ENCODE measurements at places on chromosomes 4 and X. TPM values are rescaled to one million over a fixed set of nuclear protein-coding genes. Genes with fewer than 3 reads are reported as not detected.

The CCNG2 gene
- polyA plus RNA-seq: 4.5 TPM

The DCAF8L2 gene
- polyA plus RNA-seq: not detected

The NLGN4X gene
- polyA plus RNA-seq: 0.06 TPM

The CLGN gene
- polyA plus RNA-seq: 8.9 TPM

The ASIC5 gene
- not detected for polyA plus RNA-seq

The ERAS gene
- not detected for polyA plus RNA-seq

GRCh38 chrX:68922013-68922412, 93.2 kb downstream of the EFNB1 start:
- DNase-seq: no peak

DNA sequence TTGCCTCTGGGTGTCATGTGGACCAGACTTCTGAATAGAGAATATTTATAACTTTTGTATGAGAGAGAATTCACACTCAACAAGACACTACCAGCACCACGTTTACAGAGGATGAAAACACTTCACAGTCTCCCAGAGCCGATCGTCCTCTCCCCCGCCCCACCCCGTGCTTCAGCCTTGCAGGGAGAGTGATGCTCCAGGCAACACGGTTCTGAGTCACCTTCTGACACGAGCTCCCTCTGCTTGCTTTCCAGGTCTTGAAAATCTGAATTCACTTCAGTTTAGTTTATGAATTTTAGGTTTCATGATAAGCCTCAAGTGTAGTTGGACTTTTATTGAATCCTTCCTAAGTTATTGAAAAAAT, 59.8 kb downstream of the CPLX1 start:
- no peak for DNase-seq

DNA sequence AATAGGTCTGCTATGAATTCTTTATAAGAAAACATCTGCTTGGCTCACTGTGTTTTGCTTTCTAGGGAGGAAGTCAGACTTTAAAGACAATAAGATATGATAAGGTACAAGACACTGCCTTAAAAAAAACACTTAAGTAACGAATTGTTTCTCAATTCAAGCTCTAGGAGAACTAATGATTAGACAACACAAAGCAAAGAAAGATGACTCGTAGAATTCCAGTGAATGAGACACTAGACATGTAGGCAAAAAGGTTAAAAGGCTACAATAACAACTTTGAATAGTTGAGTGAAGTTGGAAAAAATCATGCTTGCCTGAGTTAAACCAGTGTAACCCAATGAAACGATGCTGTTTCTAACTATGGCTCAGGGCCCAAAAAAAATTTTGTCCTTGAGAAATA, 344.4 kb upstream of the ACTRT1 start:
- DNase-seq: peak; percentile 4

GRCh38 chr4:94290245-94290644, 52.4 kb downstream of the HPGDS start:
- peak; percentile 2 for DNase-seq

GRCh38 chrX:91137883-91138282, 296.8 kb upstream of the PABPC5 start:
- no peak for DNase-seq

DNA sequence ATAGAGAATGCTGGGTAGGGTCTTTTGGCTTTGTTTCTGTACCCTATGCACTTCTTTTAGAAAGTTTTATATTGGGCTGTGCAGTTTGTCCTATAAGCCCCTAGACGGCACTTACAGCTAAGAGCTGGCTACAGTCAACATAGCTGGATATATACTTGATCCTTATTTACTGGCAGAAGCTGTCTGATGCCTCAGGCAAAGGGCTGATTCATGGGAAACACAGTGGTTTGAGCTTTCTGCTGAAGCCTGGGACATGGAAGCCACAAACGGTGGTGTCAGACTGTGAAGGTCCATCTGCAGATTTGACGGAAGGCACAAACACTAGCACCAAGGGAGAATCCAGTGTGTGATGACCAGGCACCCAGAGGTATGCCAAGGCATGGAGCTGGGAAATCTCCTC, 608.4 kb downstream of the ANKRD50 start:
- no peak for DNase-seq

GRCh38 chrX:18542905-18543304, 117.5 kb downstream of the CDKL5 start:
- no peak for DNase-seq

DNA sequence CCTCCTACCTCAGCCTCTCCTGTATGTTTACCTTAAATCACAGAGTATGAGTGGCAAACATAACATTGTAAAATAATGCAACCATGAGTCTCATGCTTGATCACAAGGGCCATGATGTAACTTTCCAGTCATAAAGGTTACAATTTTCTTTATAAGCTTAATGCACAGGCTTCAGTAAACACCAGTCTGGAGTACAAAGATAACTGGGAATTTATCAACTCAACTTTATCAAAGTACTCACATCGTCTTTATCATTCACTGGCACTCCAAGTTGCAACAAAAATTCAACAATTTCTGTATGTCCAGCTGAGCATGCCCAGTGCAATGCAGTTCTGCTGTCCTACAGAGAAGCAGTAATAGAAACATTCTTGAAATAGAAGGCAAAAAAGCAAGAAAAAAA, 2.8 kb downstream of the PSMD10 start:
- DNase-seq: no peak

DNA sequence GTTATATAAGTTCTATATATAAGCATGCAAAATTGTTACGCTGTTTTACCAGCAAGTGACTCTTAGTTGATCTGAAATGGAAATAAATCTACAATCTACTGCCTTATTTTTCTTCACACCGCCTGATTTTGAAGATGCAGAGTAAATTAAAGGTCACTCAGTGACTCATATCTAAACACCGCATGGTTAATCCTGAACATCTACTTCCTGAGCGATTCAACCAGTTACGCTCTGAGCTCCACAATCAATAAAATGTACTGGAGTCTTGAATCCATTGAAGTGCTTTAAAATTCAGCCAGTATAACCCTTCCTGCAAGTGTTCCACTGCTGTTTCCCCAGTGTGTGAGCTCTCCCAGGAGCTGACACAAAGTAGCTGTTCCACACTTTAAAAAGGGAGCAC, 192.8 kb downstream of the SLC7A11 start:
- DNase-seq: no peak

DNA sequence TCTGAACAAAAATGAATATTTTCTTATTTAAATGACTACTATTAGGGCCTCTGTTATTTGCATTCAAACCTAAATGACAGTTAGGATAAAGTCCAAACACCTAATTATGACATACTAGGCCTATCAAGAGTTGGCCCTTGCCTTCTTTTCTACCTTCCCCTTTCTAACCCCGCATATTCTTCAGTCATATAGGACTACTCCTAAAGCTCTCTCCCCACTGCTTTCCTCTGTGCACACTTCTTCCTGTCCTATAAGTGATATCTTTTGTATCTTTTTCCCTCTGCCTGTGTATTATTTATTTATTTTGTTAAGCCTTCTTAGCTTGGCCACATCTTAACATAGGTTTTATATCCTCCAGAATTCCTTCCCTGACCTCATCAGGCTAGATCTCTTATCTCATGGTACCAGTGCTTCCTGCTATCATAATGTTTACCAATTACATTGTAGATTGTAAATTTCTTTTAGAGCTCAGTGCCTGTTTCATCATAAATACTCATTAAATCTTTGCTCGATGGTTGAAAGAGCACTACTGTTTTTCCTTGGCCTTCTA, 22.5 kb downstream of the ERVMER34-1 start:
- DNase-seq: no peak

- peak; percentile 25 for DNase-seq
Observed at GRCh38 chr4:1512738-1513660, 106.8 kb upstream of the NKX1-1 start.

GRCh38 chrX:24242649-24243175, 71.2 kb downstream of the SUPT20HL2 start:
- peak; percentile 54 for DNase-seq

DNA sequence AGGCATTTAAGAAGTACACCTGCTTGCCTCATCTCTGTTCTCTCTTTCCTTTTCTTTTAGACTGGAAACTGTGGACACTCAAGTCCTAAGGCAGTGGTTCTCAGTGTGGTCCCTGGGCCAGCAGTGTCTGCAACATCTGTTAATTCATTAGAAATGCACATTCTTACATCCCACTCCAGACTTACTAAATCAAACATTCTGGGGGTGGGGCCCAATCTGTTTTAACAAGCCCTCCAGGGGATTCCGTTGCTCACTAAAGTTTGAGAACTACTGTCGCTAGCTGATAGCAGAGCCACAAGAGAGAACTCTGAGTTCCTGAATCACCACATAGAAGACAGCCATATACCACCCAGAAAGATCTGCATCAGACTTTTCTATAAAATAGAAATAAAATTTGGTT, 430.6 kb downstream of the BCOR start:
- DNase-seq: no peak

DNA sequence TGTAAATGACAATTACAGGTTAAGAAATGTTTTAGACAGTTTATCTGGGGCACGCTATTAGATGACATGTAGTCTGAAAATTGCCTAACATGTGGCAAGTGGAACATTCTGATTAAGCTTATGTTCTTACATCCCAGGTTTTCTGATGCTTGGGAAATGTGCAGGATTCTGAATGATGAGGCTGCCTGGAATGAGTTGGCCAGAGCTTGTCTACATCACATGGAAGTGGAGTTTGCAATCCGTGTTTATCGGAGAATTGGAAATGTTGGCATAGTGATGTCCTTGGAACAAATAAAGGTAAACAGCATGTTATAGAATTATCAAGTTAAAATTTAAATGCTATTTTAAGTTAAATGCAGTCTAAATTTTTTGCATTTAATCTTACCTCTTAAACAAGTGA, 49.3 kb downstream of the WDR19 start:
- no peak for DNase-seq

- peak; percentile 99 for DNase-seq
Observed at GRCh38 chrX:989959-990510, 222.4 kb downstream of the CRLF2 start.

- DNase-seq: no peak
Observed at GRCh38 chr4:147015491-147015890, 69.8 kb upstream of the TTC29 start.

DNA sequence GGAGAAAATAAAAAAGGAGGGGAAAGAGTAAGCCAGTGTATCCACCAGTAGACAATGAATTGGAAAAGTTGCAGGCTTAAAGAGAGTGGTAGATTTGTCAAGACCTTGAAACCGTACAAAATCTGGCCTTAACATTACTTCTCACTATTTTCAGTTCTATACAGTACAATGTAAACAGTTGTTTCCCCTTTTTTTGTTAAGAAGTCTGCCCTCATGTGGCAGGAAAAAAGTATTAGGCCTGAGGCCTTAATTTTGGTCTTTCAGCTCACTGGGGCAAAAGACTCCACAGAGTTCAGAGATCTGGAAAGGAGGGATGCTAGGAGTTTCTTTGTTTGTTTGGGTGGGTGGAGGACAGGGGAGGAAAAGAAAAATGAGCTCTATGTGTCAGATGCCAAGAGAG, 92.8 kb upstream of the CCDC160 start:
- peak; percentile 1 for DNase-seq

- no peak for DNase-seq
Observed at GRCh38 chrX:10415306-10416001, 204.9 kb downstream of the MID1 start.

DNA sequence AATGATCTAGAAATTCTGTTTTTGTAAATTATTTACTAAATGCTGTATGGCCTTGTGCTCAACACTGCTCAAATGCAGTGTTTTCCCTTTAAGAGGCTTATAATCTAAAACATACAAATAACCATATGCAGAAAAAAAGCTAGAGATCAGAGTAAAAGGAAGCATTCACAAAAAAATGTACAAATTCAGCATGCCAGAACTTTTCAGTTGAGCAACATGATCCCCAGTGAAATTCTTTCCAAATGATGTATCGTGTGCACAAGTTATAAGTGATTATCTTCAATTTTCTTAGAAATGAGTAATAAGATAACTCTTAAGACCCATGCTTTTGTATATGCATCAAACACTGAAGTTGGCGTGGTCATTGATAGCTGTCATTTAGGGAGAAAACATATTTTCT, 5.0 kb downstream of the GPC3 start:
- DNase-seq: no peak

DNA sequence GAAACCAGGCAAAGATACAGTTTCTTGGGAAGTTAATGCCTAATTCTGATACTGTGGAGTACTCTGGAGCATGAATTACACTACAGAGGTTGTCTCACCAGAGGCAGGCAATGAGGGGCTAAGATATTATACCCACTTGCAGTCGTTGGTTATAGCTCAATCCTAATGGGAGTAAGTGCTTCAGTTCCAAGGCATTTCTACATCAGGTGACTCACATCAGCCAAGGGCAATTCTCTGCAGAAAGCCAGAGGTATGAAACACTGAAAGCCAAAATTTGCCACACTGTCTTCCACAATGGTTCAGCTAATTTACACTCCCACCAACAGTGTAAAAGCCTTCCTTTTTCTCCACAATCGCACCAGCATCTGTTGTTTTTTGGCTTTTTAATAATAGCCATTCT, 174.0 kb upstream of the IL15 start:
- no peak for DNase-seq

GRCh38 chrX:6574762-6575161, 39.8 kb upstream of the VCX3A start:
- no peak for DNase-seq

GRCh38 chrX:153968754-153969124, 2.9 kb downstream of the HCFC1 start:
- no peak for DNase-seq

- DNase-seq: peak; percentile 59
Observed at GRCh38 chr4:37644962-37645361, 41.2 kb downstream of the RELL1 start.

DNA sequence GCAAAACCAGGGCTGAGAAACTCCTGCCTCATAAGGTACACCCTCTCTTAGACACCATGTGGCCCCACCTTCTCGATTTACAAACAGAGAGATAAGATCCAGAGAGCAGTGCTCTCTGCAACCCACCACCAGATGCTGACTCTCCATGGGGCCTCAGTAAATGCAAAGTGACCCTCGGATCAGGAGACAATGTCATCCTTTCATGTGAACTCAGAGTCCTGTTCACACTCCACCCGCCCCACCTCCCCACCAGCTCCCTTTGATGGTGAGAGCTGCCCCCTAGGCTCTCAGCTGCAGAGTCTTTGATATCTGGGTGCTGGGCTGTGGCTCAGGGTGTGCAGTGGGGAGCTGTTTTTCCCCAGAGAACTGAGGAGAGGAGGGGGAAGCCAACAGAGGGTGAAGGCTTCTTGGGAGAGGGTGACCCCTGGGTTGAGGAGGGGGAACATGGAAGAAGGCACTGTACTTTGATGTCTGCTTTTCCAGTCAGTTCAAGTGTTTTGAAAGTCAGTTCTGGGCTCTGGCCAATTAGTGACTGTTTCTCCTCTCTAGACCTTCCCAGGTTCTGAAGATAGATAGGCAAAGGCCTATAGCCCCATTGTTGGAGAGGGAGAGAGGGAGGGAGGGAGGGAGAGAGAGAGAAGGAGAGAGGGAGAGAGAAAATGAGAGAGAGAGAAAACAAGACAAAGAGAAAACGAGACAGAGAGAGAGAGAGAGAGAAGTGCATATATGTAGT, 88.2 kb downstream of the SCD5 start:
- DNase-seq: no peak
